ENCODE measurements at places on chromosomes 6 and 20.

- DNase-seq: no peak
These were observed 192.4 kb upstream of the ZNF217 start for GRCh38 chr20:53786071-53786444.

GRCh38 chr6:113693851-113694250 lies 163.3 kb upstream of the MARCKS start:
- no peak for DNase-seq

GRCh38 chr6:118253741-118254140 lies 294.4 kb upstream of the PLN start:
- DNase-seq: no peak

DNA sequence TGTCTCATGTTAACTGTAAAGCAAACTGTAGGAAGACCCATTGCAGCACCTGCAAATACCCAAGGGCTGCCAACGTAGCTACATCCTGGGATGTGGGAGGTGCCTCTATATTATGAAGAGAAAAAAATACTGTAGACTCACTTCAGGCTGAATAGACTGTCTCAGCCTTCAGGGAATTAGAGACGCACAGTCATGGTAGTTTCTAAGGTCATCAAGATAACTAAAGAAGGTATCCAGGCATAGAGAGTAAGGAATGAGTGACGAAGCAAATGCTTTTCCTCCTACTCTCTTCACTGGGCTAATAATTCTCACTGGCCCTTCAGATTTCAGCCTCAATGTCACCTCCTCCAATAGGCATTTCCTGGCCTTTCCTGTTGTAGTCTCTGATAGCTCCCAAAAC lies 121.6 kb upstream of the ECI2 start:
- no peak for DNase-seq

GRCh38 chr6:170185175-170185978 lies 105.5 kb downstream of the DLL1 start:
- DNase-seq: no peak

DNA sequence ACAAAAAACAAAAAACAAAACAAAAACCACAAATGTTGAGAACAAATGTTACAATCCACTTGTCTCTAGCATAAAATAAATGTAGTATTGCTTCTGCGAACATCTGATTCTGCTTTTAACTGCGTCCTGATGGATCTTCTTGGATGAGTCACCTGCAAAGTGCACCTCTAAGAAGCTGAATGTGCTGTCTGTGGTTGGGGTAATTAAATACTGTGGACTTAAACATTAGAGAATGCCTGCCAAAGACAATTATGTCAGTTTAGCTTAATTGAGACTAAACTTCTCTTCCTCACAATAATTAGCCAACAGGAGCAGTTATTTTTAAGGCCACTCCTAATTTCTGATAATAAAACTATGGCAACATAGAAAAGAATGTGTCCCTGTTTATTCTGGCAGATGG lies 253.4 kb downstream of the PHACTR1 start:
- DNase-seq: no peak

DNA sequence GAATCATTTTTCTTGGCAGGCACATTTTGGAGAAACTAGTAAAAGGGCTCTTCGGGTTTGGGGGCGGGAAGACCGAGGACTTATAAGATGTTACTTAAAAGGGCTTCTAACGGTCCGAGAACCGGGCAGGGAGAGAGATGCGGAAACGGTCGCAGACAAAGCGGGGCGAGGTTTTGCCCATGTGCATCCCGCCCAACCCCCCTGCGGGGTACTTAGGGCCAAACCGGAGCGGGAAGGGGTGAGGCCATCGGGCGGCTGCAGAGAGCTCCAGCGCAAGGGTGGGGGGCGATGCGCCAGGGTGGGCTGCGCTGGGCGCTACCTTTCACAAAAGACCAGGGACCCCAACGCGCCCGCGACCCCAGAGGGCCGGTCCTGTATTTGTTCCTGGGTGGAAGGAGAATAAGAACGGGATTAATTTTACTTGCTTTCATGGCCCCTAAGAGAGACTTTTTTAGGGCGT lies 616 bp downstream of the TUBB start:
- DNase-seq: peak; percentile 64

GRCh38 chr20:64055893-64056638 lies 6.6 kb upstream of the SOX18 start:
- DNase-seq: no peak

GRCh38 chr6:170453586-170454511 lies 99.3 kb downstream of the PSMB1 start:
- DNase-seq: no peak

GRCh38 chr20:61454053-61454452 lies 202.0 kb downstream of the CDH4 start:
- DNase-seq: no peak

GRCh38 chr6:16135066-16135465 lies 6.2 kb downstream of the MYLIP start:
- DNase-seq: no peak

GRCh38 chr20:59007665-59008511 lies 834 bp upstream of the CTSZ start:
- DNase-seq: no peak

GRCh38 chr6:11653028-11653583 lies 115.6 kb downstream of the TMEM170B start:
- peak; percentile 6 for DNase-seq

GRCh38 chr6:169975701-169976100 lies 224.3 kb downstream of the ERMARD start:
- DNase-seq: no peak

DNA sequence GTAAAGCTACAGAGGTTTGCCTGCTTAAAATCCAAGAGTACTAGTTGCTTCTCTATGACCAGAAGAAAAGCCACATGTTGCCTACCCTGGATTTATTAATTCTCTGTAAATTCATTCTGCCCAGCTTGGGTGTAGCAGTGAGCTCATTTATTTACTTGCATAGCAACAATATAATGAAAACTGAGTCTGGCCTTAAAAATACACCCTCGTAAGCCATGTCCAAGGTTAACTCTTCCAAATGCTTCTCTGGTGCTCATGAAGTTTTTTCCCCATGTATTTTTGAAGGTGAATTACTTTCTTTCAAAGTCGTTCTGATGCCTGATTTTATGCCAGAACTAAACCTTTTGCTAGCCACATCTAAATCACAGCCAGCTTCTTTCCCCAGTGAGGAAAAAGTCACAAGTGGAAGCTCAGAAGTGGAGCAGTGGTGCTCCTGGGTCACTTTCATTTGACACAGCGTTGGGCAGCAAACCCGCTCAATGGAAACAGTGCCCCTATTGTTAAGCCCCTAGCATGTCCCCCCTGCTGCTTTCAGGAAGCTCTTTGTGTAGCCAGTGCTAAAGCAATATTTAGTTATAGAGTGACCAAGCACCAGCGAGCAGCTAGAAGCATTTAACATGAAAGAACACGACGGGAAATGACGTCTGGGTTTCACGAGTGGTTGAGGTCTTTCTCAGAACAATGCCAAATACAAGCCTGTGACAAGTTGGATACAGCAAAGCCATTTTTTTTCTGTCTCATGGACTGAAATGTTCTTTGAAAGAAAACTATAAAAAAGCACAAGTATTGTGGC lies 29.8 kb downstream of the NEDD9 start:
- peak; percentile 11 for DNase-seq

GRCh38 chr20:62146019-62146755 lies 2.6 kb downstream of the SS18L1 start:
- no peak for DNase-seq

- DNase-seq: no peak
These were observed 268.8 kb downstream of the PKHD1 start for GRCh38 chr6:51818520-51819022.

GRCh38 chr20:30168800-30169138 lies 1088.7 kb upstream of the DEFB115 start:
- DNase-seq: no peak

- no peak for DNase-seq
These were observed 81.8 kb downstream of the JAG1 start for GRCh38 chr20:10591946-10592521.

- no peak for DNase-seq
These were observed 780 bp downstream of the ARMC12 start for GRCh38 chr6:35737413-35738211.

DNA sequence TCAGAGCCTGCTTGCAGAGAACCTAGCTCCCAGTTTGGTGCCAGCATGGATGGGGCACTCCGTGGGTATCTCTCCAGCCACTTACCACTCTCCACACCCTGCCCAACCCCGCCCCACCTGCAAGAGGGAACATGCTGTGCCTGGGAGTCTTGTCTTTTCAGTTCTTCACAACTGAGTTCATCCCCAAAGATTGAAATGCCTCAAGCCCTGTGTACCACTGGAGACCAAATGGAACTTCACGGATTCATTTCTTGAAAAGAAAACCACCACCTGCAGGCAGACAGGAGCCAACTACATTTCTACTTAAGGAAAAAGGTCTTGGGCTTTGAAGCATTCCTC lies 50.1 kb downstream of the TRERF1 start:
- DNase-seq: no peak

DNA sequence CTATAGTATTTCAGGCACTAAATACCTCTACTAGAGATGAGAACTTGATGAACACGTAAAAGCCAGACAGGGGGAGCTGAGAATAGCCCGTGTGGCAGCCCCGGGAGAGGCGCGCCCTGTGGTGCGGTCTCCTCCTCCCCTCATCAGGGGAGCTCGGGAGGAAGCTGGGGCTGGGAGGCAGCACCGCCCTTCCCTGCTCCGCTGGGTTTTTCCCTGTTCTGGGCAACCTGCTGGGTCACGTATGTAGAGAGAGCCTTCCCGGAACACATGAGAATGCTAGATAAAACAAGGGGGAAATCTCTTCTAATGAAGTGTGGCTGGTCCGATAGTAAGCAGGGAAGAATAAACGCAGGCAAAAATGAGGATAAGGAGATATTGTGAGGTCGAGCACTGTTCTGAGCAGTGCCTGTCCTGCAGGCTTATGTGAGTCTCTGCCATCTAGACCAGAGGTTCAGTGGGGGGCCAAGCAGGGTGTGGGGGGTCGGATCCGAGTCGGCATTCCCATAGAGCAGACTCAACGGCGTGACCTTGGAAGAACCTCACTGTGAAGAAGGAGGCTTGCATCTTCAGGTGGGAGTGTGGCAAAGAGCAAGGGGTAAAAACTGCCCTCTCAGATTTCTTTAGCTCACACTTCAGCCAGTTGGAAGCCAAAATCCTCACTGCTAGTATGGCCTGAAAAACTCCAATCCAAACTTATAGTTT lies 13.4 kb upstream of the RPS6KA2 start:
- no peak for DNase-seq

DNA sequence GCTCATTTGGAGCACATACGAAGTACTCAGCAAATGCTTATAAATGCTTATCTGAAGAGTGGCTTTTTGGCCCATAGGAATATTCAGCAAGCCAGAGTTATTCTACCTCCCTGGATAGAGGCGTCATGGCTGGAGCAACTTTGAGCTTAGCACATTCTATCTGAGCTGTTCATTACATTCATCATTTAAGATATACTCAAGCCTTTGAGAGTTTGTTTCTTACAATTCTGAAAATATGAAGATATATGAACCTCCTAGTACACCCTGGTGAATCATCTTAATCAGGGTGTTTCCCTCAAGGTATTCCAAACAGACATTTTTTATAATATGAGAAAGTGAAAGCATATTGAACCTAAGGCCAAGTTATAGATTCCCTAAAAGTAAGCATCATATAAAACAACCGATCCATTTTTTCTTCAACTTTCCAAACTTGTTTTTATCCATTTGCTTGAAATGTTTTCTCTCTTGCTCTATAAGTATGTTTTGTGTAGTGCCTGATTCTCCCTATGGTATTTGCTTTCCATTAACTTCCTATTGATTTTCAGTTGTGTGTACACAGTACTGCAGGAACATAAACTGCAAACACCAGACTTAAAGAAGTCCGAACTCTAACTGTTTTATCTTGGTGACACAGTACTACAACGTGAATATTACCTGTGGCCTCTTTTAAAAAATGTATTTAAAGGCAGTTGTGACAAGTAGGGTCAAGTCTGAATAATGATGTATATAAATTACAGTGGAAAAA lies 139.7 kb upstream of the PTPRK start:
- no peak for DNase-seq

GRCh38 chr6:7058250-7058923 lies 49.4 kb upstream of the RREB1 start:
- no peak for DNase-seq

GRCh38 chr6:128305228-128305627 lies 215.2 kb downstream of the PTPRK start:
- no peak for DNase-seq

DNA sequence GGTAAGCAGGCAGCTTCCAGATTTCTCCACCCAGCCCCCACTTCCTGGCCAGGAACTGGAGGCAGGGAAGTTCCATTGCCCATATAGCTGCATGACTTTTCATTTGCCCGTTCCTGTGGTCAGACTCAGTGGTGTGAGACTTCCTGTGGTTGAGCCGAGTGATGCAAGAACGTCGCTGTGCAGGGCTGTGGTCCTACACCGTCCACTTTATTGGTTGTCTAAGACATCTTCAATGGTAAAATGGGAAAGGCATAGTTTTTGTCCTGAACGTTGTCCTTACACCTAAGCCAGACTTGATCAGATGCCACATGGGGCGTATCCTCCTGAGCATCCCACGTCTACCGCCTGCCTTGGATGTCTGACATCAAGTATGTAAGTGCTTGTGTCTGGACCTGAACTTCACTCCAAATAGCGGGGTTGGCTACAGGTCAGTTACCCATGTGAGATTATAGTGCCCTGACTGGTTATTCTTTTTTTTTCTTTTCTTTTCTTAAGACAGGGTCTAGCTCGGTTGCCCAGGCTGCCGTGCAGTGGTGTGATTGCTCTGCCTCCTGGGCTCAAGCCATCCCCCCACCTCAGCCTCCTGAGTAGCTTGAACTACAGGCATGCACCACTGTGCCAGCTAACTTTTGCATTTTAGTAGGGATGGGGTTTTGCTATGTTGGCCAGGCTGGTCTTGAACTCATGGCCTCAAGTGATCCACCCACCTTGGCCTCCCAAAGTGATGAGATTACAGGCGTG lies 25.9 kb upstream of the GTSF1L start:
- DNase-seq: no peak

DNA sequence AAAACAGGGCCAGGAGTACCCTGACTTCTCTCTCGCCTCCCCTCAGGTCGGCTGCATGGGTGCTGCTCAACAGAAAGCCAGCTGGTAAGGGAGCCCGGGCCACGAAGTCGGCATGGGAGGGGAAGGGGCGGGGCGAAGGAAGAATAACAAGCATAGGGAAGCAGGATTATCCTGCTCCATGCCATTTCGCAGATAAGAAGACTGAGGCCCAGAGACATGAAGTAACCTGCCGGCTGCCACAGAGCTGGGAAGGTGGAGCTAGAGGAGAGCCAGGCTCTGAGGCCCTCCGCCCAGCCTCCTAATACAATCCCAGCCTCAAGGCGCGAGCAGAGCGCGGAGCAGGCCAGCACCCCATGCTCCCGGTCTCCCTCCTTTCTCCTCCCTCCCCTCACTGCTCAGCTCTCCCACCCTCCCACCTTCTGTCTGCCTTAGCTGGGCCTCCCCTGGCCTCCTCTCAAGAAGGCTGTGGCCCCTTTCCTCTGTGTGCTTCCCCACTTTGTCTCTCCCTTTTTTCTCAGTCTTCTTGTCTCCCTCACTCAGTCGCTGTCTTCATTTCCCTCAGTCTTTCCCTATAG lies 13.2 kb upstream of the HMGA1 start:
- no peak for DNase-seq

- no peak for DNase-seq
These were observed 11.4 kb downstream of the TAF11 start for GRCh38 chr6:34876472-34876871.

- no peak for DNase-seq
These were observed 26.6 kb upstream of the PI16 start for GRCh38 chr6:36927691-36928546.
